ENCODE measurements at places on chromosomes 1 and 21.
A peak's percentile ranks its signal among the peaks of the same experiment; 100 is the strongest.

GRCh38 chr1:92326681-92327080, 27.8 kb downstream of the RPAP2 start:
- DNase-seq, result no peak

DNA sequence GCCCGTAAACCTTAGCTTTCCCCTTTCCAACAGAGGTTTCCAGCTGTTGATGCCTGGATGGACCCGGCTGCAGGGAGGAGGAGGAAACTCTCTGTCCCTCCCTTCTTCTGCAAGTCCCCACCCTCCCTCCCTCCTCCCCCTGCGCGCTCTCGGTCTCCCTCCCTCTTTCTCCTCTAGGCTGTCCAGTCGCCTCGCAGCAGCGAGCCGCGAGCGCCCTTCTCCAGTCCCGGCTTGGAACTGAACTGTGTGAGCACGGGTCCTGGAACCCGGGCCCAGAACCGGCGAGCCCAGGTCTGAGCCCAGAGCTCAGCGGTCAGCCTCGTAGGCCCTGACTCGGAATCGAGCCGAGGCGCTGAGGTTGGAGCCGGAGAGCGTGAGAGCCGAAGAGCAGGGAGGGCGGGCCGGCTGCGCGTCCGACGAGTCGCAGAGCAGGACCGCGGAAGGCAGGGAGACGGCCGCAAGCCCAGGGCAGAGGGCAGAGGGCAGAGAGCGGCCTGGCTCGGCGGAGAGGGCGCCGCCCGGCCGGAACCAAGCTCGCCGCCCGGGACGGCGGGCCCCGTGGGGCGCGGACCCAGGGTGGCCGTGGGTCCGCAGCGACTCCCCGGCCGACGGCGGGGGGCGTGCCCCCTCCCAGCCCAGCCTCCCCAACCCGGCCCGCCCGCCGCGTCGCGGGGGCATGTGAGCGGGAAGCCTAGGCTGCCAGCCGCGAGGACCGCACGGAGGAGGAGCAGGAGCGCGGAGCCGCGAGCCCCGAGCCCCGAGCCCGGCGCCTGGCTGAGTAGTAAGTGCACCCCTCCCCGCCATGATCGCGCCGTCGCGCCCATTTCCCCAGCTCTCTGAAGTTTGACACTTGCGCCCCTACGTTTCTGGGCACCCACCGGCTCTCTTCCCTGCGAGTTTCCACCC, at the start of gene SOX13:
Gene SOX13 (plus strand): TSS at position 185 of the 906 bp plus-strand sequence. CDS start 39,801 bp downstream, outside the sequence.
- DNase-seq, result peak; percentile 90

- no peak for DNase-seq
Observed at GRCh38 chr1:2165646-2166045, 28.9 kb downstream of the FAAP20 start.

DNA sequence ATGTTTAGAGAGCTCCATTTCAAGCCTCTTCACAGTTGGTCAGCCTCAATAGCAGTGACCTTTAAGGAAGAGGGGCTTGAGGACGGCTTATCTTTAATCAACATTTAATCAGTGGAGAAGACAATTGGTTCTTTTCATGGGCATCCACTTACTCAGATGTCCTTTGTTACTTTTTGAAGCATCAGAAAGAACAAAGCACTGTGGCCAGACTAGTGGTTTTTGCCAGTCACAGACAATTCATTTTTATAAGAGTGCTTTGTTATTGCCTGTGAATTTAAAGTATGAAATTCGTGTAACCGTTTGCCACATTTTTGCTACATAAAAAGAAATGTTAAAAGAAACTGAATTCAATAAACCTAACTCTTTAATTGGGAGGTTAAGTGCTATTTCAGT, 222.8 kb downstream of the TPR start:
- DNase-seq, result no peak

DNA sequence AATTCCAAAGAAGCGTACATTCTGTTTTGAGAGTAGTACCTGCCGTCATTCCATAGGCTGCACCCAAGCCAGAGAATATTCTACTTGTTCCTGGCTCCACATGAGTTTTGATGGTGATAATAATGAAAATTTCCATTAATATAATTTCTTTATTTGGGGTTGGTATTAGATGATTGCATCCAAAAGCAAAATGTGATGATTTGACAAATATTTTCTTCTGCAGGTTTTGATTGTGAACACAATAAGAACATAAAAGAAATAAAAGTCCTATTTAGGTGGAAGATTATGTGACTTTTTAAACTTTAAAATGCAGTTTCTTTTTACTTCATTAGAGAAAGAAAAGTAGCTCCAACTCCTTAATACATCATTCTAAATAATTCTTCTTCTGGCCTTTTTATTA, 284.8 kb upstream of the FMN2 start:
- DNase-seq, result no peak

- DNase-seq, result peak; percentile 14
Observed at GRCh38 chr1:150765296-150765976, at the start of gene CTSS. CTSS (minus strand) TSS chr1:150765778; CDS start chr1:150764763, 1,015 bp downstream.

- no peak for DNase-seq
Observed at GRCh38 chr1:159802111-159802510, at the start of gene FCRL6. FCRL6 (plus strand) TSS chr1:159802360; CDS start chr1:159802425, 65 bp downstream.

DNA sequence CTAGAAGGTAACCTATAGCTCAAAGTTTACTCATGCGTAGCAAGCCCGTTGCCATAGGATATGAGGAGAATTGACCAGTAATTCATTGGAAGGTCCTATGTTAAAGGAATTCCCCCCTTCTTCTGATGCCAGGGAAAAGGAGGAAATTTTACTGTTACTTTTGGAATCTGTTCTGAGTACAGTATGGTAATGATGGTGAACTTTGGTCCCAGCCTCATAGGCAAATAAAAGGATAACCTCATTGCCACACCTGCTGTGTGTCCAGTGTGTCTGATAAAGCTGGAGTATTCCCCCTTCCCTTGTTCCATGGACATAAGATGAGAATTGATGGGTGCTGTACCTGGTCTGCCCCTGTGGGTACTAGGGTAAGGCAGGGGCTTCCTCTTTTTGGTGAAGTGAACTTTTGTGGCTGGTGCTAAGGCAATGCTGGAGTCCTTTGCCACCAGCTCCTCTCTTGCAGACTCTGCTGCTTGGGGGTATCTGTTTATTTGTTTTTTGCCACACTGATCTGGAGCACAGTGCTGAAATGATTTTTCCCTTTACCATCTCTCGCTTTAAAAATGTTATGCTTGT, 22.2 kb downstream of the MPZ start:
- no peak for DNase-seq

DNA sequence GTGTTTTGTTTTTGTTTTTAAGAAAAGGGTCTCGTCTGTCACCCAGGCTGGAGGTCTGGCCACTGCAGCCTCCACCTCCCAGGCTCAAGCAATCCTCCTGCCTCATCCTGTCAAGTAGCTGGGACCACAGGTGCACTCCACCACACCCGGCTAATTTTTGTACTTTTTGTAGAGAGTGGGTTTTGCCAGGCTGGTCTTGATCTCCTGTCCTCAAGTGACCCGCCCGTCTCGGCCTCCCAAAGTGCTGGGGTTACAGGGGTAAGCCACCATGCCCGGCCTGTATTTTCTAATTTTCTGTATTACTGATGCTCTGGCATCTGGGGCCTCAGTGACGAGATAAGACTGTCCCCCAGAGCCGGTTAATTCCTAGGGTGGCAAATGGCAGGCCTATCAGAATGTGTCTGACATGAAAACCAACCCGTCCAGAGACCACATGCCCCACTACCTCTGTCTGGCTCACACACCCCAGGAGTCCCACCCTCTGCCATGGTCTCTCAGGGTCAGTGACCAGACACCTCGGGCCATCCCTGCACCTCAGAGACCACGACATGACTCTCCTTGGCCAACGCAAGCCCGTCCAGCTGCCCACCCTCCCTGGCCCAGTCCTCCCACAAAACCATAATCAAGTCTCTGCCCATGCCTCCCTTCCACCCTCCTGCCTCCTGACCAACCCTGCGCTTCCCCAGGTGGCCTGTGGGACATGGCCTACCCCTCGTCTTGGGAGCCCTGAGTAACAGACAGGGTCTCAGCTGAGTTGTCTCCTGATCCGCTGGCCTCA, 12.5 kb downstream of the NPHP4 start:
- no peak for DNase-seq
